ENCODE measurements at places on chromosomes 2 and 18.

- DNase-seq = no peak
These were observed 189.9 kb downstream of the INO80D start for GRCh38 chr2:205895981-205896655.

DNA sequence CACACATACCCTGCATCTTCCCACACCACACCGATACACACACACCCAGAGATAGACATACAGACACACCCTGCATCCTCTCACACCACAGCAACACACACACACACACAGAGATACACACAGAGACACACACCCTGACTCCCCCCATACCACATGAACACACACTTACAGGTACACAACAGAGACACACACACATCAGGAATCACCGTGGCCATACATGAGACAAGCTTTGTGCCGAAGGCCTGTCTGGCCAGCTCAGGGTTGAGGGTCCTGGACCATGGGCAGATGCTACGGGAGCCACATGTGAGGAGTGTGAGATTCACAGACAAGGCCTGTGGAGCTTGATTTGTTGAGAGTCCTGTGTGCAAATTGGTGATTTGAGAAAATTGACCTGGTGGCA lies 15.6 kb downstream of the IMPA2 start:
- DNase-seq = no peak

GRCh38 chr18:52367953-52368742 lies 28.2 kb downstream of the DCC start:
- no peak for DNase-seq

- no peak for DNase-seq
These were observed 46.6 kb upstream of the GALR1 start for GRCh38 chr18:77203071-77203470.

DNA sequence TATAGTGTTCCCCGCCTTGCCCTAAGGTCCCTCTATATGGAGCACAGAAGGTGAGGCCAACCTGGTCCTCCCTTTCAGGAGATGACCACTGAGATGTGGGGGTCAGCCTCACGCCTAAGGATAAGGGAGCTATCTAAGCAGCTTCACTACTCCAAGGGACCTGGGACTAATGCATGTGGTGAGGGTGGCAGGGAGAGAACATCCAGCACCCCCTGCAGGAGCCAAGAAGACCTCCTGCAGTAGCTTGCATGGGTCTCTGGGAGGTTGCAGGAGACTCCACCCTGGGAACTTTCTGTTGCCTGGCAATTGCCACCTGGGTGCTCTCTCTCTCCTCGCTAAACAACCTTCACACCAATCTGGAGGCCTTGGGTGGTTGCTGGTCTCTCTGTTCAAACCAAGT lies 93.0 kb upstream of the KLHL29 start:
- DNase-seq = no peak

DNA sequence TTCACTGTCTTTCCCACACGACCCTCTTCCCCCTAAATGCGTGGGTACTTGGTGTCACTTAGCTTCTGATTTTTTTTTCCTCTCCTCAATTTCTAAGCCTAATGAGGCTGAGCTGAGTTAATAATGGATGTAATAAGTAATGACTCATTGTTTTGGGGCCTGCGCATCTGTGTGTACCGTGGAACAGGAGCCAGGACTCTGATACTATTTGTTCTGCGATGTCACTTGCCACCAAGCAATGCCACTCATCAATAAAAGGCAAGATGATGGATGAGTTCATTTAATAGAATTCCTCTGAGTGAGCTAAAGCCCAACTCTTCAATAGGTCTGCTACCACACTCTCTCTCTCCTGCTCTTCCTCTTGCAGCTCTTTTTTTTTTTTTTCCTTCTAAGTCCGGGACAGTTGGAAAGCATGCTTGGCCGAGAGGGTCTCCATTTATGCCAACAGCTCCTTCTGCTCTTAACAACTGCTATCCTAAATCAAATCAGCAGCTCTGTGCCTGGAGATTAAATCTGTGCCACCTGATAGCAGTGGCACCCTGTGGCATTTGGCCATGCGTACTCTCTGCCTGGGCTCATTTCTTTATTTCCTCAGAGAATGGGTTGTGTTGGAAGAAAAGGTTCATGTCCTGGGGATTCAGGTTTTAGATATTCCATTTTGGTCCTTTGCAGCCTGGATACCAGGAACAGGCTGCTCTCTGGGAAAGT lies 1284.2 kb upstream of the PIK3C3 start:
- no peak for DNase-seq

DNA sequence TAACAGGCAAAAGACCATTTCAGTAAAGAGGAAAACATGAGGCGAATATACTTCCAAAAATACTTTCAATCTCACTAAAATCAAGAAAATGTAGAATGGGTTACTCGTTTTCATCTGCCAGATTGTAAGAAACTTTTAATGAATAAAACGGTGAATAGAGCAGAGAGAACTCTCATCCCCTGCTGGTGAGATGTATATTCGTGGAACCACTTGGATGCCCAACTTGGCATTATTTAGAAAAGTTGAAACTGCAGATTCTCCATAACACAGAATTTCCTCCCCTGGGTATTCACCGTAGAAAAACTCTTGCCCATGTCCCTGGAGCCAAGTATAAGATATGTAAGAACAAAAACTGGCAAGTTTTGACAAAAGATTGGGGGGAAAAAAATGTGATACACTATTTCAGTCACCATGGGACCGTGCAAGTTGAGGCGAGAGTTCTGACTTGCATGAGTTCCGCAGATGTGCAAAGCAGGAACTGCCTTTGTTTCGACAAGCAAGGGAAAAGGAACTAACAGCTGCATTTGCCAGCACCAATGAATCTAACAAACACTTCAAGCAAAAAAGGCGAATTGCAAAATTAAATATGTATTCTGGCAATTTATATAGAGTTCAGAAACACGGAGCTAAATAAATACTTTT lies 14.8 kb downstream of the TIMM21 start:
- no peak for DNase-seq

GRCh38 chr2:226659410-226659809 lies 140.2 kb downstream of the IRS1 start:
- DNase-seq = no peak

DNA sequence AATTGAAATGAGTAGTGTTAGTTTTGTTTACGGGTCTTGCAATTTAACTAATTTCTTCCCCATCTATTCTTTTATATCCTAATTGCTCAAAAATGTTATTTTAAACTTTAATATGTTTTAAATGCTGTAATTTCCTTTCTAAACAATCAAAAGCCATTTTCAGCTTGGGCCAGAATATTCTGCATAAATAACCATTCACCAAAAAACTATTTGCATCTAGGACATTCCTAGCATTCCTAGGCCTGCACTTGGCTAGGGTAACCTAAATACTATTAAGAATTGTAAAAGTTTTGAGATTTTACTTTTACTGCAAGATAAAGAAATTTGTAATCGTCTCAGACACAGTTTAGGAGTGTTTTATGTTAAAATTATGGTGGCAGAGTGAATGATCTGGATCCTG lies 7.8 kb upstream of the ETAA1 start:
- no peak for DNase-seq

DNA sequence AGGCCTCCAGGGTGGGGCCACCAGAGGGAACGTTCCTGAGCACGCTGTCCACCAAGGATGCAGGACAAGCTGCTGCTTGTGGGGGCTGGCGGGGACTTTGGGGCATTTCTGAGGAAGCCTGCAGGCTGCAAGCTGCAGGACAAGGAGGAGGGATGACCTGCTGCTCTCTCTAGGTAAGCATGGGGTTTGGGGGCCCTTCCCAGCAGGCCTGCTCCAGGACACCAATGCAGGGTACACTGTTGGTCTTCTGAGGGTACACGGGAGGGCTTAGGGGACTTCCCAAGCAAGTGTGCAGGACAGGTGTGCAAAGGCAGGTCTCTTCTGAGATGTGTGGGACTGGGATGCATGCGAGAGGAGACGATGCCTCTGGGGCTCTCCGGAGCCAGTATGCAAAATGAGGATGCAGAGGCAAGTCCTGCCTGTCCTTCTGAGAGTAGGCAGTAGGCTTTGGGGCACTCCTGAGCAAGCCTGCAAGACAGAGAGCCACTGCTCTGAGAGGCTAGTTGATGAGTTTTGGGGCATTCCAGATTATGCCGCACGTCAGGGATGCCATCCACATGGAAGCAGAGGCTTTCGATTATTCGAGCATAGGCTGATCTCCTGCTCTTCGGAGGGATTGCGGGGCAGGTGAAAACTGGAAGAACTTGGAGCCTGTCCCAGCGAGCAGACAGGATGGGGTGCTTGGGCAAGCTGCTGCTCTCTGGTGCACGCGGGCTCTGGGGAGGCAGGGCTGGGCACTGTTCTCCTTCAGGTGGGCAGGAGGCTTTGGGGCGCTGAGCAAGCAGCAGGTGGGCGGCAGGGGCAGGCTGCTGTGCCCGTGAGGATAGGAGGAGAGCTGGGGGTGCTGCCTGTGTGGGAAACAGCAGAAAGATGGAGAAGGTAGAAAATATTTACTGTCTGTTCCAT lies 44.6 kb downstream of the CNGA3 start:
- no peak for DNase-seq

DNA sequence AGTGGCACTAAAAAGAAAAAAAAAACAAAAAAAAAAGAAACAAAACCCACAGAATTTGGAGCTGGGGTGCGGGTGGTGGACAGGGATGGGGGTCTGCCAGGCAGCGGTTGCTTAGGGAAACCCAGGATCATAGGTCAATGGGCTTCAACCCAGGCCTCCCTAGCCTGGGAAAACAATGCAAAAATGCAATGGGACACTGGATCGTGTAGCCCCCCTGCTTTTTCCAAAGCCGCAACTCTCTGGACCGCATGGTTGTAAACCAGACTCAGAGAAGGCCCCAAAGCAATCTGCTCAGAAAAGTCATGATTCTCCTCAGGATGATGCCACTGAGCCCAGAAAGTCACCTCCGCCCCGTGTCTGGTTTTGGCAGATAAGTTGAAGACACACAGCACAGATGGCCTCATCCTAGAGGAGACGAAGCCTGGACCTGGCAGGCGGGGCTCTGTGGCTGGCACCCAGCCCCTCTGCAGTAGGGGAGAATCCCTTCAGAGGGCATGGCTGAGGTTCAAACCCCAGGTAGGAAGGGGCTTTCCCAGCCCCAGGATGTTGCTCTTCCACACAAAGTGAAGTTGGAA lies 5.1 kb downstream of the DLX2 start:
- DNase-seq = no peak

DNA sequence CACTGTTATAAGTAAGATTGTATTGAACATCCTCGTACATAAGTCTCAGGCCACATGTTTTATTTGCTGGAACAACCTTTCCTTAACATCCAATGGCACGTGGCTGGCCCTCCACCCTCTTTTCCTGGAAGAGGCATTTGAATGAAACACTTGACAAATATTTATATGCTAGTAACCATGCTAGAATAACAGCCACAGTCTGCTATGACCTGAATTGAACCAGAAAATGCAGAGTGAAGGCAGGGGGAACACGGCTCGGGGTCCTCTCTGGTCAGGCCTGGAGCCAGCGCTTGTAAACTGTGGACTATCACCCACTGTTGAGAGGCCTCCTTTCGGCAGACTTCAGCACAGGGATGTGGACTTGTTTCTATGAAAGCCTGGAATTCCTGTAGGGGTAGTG lies 198.2 kb upstream of the COPS8 start:
- DNase-seq = no peak

- no peak for DNase-seq
These were observed 84.3 kb downstream of the EFEMP1 start for GRCh38 chr2:55839182-55839819.

- no peak for DNase-seq
These were observed 93.0 kb upstream of the CTDP1 start for GRCh38 chr18:79586436-79587225.

- no peak for DNase-seq
These were observed 221.0 kb downstream of the MTX2 start for GRCh38 chr2:176490061-176490861.

GRCh38 chr2:214995409-214995808 lies 143.0 kb downstream of the ABCA12 start:
- DNase-seq = no peak

DNA sequence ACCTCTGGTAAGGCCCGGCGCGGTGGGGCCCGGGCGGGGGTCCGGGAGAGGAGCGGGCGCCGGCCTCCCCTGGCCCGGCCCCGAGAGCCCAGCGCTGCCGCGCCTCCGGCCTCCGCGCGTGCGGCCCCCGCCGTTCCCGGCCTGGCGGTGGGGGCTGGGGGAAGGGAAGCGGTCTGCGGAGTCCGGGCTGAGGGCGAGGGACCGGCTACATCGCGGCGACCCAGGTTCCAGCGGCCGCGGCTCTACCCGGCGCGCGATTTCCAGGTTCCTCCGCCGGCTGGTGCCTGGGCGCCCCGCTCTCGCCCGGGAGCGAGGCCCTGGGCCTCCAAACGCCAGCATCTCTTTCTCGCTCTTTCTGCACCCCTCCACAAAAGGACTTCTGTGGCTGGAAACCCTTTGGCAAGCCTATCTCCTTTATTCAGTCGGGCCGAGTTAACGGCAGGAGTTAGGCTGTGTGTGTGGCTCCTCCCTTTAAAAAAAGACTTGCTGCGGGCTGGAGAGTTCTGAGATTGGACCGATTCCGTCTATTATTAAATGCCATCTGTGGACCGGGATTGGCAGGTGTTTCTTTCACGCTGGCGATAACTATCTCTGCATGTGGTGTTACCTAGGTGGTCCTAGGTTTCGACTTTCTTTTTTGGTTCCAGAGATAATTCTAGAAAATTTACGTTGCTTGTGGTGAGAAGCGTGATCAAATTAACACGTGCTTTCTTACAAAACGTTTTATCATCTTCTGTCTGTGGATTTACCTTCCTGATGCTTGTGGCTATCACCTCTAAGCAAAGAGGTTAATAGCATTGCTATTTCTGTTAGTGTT lies 592 bp downstream of the ME2 start:
- DNase-seq = peak; percentile 38

GRCh38 chr2:152335016-152335725 lies at the start of gene FMNL2:
TSS of gene FMNL2 (plus strand) at chr2:152335174.
- DNase-seq = peak; percentile 51

DNA sequence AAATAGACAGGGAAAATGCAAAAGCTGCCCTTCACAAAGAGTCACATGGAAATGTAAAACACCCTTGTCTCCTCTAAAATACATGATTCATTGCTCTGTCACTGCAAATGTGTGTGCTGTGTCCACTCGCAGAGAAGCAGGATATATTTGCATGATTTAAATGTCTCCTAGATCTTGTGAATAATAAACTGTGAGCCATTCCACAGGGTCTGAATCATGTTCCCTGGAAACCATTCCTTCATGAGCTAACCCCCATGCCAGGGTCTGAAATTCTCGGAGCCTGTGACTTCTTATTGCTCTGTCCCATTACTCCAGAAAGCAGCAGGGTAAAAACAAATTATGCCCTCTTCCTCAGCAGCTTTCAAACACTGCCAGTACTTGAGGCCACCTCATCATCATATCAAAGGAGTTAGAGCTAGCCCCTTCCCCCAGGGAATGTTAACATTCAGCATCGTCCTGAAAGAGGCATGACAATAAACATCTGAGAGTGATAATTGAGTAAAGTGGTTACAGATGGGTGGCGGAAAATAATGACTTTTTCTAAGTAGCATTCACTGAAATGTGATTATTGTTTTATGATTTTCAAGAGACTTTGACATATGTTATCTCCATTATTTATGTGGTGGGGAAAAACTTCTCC lies 11.7 kb upstream of the CNGA3 start:
- DNase-seq = no peak
